Left renal pelvis (tissue), 4 donors: ENCODE measurements at places on chromosomes 3 and 15.

- no peak for DNase-seq
These were observed 43.4 kb downstream of the DCP1A start for GRCh38 chr3:53303957-53304356.

- DNase-seq = peak; percentile 66
These were observed 13.5 kb downstream of the UBAP1L start for GRCh38 chr15:65101411-65101890.

DNA sequence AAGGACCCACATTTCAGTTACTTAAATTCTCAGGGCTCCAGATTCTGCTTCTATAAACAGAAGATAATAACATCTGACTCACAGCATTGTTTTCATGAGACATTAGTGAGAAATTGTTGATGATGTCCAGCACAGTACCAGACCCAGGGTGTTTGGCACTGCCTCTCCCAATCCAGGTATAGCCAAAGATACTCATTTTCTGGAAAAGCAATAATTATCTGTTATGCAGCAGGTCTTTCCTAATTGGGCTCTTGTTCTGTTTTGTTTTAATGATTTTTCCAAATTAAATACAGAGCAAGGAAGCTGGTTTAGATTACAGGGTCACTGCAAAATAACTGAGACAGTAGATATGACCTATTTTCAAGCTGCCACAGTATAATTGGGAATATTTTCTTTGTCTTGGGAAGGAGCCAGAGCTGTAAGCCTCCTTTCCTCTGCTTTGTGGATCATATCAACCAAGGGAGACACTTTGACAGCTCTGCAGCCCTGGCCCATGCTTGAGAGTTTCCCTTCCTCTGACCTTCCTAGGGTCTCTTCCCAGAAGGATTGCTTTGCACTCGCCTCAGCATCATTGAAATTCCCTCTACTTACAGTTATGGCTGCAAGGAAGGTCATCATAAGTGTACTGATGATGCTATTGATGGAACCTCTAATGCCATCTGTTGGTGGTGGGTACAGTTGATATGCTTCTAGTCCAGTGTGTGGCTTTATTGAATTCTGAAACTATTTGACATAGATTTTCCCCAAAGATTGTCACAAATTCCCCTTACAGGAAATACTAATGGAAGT is 522.4 kb upstream of the ADAMTS9 start:
- no peak for DNase-seq

GRCh38 chr3:161230621-161231171 is 9.6 kb downstream of the NMD3 start:
- no peak for DNase-seq

DNA sequence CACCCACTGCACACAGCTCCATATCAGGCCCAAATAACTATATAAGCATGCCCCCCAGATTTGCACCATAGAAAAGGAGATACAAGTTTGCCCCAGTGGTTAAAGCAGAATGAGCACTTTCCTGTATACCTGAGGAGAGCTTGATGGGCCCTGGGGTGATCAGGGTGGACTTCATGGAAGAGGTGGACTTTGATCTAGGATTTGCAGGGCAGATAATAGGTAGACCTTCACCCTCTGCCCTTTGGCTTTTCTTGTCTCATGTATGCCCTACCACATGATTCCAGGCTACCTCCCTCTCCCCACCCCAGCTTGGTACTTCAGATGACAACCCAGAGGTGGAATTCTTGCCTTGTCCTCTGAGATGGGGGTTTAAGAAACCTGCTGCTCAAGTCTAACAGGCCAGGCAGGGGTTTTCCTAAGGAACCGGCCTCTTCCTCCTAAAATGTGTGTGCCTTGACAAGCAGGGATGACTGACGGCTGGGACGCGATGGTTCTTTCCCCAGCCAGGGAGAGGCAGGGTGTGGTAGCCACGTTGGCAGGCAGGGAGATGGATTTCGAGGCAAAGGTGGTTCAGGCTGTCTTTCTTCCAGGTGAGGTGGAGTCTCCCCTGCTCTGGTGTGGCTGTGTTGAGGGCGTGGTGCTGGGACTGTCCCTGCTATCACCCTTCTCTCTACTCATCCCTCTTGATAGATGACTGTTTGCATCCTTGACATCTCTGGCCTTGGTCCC is 6.6 kb upstream of the RHCG start:
- DNase-seq = no peak

DNA sequence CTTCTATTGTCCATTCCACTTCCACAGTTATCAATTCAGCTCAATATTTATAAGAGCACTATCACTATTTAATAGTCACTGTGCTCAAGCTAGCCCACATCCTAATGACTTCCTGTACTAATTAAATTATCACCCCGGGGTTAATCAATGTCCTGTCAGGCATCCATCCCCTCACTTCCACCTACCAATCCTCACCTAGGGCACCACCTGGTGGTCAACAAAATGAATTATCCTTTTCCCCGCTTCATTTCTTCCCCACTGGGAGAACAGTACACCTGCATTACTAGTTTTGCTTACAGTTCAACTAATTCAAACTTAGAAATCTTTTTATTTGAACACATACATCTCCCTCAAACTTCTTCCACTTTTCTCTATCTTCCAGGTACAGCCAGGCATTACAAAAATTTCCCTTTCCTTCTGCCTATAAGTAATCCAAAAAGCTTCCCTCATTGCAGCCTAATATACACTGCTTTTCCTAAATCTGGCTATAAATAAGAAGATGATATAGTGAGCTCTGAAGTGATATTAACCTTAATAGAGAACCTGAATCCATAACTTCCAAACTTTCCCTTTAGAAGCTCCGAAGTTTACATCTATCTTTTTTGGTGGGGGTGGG is 68.5 kb downstream of the TMCC1 start:
- DNase-seq = peak; percentile 12
